ENCODE measurements at places on chromosomes 13 and 19.

- DNase-seq = no peak
These were observed 223.2 kb downstream of the FGF9 start for GRCh38 chr13:21894091-21894490.

- no peak for DNase-seq
These were observed 37.8 kb upstream of the POP4 start for GRCh38 chr19:29568036-29569025.

DNA sequence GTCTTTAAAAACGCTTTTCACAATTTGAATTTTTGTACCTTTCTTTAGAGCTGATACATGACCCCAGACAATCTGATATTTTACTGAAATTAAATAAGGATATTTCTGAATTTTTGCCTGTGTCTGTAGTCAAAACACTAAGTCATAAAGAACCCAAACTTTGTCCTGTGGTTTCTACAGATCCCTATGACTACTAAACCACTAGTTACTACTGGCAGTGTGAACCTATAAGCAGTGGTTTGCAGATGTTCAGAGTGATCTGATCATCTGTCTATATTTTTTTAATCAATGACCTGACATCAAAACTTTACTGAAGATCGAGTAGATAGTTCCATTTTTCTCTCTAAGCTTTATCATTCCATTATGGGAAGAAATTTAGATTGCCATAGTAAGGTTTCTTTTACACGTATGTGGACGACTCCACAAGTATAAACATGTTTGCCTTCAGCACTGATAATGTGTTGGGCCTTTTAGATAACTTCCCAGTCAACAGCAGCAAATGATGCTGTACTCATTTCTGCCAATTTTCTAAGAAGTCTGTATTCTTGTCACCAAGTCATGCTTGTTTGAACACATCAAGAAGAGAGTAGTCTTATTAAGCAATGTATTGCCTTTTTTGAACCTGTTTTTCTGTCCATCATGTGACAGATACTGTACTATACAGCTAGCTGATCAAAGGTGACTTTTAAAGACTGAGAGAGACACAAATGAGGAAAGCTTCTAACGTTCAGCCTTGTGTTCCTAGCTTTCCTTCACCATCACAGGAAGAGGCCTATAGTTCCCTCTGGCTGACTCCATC lies 21.8 kb downstream of the POLR1D start:
- no peak for DNase-seq

GRCh38 chr13:73417012-73417615 lies 358.3 kb downstream of the KLF5 start:
- no peak for DNase-seq

GRCh38 chr19:28242317-28242927 lies 970.5 kb downstream of the UQCRFS1 start:
- no peak for DNase-seq

DNA sequence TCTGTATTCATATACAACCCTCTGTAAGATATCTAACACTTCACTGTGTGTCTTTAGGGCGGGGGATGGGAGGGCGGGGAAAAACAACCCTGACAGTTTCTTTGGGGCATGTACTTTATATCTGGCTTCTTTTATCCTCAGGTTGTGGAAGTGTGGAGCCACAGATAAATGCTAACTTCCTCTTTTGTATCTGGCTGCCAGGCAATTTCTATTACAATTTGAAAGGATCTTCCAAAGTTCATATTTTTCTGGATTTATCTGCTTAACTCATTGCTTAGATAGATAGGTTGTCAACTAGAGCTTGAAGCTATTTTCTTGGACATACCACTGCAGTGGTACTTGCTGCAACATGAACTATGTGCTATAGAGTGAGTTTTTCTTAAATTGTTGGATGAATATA lies 393.0 kb downstream of the LMO7 start:
- no peak for DNase-seq

- DNase-seq = no peak
These were observed 11.8 kb downstream of the CCDC97 start for GRCh38 chr19:41321600-41322270.

- DNase-seq = no peak
These were observed 25.9 kb downstream of the RASA3 start for GRCh38 chr13:114106526-114106925.
